ENCODE measurements at places on chromosomes 1 and 21. TPM values are rescaled to one million over a fixed set of nuclear protein-coding genes. Genes with fewer than 3 reads are reported as not detected.

DNA sequence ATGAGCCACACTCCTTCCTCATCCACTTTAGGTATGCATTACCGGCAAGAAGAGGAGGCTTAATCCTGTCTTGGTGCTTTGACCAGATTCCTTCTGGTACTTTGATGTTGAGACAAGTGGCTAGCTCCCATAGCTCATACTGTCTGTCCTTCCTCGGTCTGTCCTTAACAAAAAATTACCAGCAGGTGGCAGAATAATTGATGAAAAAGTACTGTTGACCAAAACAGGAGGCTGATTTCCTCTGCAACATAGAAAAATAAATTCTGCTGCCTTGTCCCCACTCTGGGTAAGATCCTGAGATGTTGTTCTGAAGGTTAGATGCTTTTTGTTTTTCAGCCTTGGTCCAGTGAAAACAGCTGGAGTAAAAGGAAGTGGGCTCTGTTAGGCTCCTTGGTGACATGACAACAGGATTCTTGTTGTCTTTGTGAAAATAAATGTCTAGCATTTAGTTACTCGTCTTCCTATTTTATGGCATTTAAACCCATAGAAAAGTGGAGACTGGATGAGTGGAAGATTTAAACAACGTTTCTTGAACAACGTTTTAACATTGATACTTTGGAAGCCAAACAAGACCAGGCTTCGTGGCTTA lies 11.2 kb upstream of the HJV start:
- DNase-seq: no peak

- no peak for DNase-seq
These were observed 1154.6 kb downstream of the BRINP3 start for GRCh38 chr1:189323091-189323490.

Gene PTGFR
- total RNA-seq: not detected

Gene PTPN22
- total RNA-seq: not detected

Gene KLF17
- not detected for total RNA-seq

Data from H1 (cell line).